CD4-positive, alpha-beta T cell treated with Interleukin-15 for 1 hour (primary cell): ENCODE measurements at places on chromosomes 6 and 20.

- DNase-seq, result no peak
These were observed 38.7 kb downstream of the TRAF3IP2 start for GRCh38 chr6:111566873-111567517.

DNA sequence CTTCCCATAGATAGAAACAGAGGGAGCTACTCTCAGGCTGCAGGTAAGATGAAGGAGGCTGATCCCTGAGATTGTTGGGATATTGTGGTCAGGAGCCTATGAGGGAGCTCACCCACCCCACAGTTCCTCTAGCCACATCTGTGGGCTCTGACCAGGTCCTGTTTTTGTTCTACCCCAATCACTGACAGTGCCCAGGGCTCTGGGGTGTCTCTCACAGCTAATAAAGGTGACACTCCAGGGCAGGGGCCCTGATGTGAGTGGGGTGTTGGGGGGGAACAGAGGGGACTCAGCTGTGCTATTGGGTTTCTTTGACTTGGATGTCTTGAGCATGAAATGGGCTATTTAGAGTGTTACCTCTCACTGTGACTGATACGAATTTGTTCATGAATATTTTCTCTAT, 2.8 kb downstream of the HLA-F start:
- DNase-seq, result no peak

DNA sequence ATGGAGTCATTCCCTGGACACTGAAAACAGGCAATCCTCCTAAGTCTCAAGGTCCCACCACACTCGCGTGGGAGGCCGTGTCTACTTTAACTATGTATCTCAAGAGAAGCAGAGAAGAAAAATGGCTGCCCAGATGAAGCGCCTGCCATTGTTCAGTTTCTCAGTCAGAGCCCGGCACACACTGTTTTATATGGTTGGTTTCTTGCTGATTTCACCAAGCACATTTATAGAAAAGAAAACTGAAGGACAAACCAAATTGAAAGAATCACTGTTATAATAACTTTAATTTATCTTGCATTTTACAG, 22.9 kb downstream of the EIF2S2 start:
- DNase-seq, result no peak

- no peak for DNase-seq
These were observed 168.1 kb upstream of the HDDC2 start for GRCh38 chr6:125469915-125470314.

- no peak for DNase-seq
These were observed 308.8 kb upstream of the HS3ST5 start for GRCh38 chr6:114651611-114652010.

GRCh38 chr6:123764722-123765121, 38.9 kb upstream of the NKAIN2 start:
- DNase-seq, result no peak

- DNase-seq, result peak; percentile 66
These were observed 27.5 kb downstream of the SERPINB9 start for GRCh38 chr6:2875359-2876191.

DNA sequence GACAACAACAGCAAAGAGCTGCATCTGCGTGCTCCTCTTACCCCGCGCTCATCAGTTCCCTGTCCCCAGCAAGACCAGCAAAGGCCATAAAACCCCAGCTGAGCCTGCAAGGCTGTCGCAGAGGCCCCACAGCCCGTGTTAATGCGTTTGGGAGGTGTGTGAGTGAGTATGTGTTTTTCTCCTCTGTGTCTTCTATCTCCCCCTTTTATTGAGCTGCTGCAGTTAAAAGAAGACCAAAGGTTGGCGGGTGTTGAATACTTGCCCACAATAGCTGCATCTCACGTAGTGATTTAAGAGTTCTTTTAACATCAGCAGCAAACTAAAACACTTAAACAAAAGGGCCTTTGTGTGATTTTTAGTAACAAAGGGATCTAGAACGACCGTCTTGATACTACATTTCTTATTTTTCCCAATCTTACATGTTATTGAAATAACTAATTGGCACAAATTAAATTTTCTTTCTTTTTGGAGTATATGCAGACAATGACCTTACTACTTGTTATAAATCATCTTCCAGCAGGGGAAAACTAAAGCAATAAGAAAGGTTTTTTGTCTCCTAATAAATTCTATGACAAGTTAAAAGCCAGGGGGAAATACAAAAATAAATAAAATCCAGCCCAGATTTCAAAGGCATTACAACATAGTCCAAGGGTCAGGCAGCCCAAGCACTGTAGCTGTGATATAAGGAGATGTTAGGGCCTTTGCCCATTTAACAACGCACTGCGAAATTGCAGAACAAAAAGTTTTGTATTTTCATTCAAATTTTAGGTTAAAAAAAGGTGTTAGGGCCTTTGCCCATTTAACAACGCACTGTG, 27.2 kb upstream of the CNKSR3 start:
- no peak for DNase-seq

GRCh38 chr20:32387252-32387651, 29.1 kb downstream of the ASXL1 start:
- no peak for DNase-seq

GRCh38 chr20:63843222-63843621, 12.2 kb upstream of the ZBTB46 start:
- DNase-seq, result no peak

DNA sequence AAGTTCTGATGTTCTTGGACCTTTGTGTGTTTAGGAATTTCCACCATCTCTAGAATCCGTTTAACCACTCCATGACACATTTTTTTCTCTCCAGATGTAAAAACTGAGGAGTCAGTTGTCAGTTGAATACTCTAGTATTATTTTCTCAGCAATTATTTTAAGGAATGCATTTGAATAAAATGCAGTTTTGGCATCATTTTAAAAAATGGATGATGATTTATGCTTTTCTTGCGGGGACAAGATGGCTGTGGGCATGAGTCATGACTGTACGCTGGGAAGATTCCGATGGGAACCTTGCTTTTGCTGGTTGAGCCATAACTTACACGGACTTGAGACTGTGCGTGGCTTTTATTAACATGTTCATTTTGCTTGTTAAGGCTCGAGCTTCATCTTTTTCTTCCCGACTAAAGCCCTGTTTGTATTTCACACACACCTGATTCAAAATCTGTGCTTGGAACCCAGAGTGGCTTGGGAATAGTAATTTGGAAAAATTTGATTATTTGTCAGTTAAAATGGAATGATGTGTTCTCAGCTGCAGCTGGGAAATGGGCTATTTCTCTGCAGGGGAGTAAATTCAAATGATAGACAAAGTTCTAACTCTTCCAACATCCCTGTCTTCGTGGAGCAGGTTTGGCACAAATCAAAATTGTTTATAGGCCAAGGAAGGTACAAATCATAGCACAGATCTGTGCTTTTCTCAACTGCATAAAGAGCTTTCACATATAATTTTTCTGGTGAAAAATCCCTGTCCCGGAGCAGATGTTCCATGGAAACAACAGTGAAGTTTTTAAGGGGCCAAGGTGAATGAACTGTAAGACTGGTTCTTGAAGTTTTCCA, 470.5 kb upstream of the JAG1 start:
- DNase-seq, result no peak

GRCh38 chr6:132131758-132132157, 180.6 kb upstream of the CCN2 start:
- peak; percentile 22 for DNase-seq

- no peak for DNase-seq
These were observed 159.8 kb downstream of the PLCB1 start for GRCh38 chr20:8291873-8292272.
